ENCODE measurements at places on chromosomes 7 and 10. TPM values are rescaled to one million over a fixed set of nuclear protein-coding genes. Genes with fewer than 3 reads are reported as not detected.

HOXA3 gene
- 2.1 TPM for total RNA-seq

GRCh38 chr10:61911425-61911824, 9.9 kb downstream of the ARID5B start:
- DNase-seq, result no peak

DNA sequence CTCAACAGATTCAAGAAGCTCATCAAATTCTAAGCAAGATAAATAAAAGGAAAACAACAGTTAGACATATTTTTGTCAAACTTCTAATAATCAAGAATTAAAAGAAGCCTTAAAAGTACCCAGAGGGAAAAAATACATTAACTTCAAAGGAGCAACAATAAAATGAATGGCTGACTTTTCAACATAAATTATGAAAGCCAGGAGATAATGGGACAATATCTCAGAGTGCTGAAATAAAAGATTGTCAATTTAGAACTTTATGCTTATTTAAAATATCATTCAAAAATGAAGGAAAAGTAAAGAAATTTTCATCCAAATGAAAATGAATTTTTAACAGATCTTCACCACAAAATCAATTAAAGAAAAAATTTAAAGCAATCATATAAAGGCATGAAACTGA, 108.5 kb upstream of the IL6 start:
- DNase-seq, result no peak

CDC14C gene
- not detected for total RNA-seq

DNA sequence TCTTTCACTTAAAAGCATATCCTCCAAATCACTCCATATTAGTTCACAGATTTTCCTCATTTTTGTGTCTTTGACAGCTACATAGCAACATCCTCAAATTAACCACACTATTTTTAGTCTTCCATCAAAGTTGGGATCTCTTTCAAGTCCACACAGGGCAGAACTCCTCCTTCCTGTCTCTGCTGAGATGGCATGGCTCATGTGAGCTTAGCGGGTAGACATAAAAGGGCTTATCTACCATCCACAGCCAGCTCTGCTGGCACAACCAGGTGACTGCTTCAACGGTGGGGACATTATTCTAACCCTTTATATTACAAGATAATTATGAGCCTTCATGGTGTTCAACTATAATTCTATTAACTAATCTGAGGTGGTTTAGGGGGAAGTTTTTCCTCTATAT, 35.5 kb downstream of the ICA1 start:
- DNase-seq, result no peak

- DNase-seq, result peak; percentile 63
Observed at GRCh38 chr7:74535951-74536356, 82.2 kb downstream of the GTF2IRD1 start.

DNA sequence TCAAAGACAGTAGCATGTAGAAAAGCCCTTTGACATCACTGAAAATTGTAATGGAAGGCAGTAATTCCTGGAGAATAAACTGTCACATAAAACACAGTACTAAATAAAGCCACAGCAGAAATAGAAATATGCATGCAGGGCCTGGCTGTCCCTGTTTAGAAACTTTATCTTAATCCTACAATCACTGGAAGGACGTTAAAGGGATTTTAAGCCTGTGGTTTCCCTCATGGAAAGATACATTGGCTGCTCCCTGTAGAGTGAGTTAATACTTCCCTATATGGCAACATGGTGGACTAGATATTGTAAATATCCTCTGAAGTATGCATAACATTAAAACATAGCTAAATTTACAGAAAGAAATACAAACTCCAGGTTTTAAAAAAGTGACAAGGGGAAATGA, 1334.9 kb upstream of the CELF2 start:
- no peak for DNase-seq

DNA sequence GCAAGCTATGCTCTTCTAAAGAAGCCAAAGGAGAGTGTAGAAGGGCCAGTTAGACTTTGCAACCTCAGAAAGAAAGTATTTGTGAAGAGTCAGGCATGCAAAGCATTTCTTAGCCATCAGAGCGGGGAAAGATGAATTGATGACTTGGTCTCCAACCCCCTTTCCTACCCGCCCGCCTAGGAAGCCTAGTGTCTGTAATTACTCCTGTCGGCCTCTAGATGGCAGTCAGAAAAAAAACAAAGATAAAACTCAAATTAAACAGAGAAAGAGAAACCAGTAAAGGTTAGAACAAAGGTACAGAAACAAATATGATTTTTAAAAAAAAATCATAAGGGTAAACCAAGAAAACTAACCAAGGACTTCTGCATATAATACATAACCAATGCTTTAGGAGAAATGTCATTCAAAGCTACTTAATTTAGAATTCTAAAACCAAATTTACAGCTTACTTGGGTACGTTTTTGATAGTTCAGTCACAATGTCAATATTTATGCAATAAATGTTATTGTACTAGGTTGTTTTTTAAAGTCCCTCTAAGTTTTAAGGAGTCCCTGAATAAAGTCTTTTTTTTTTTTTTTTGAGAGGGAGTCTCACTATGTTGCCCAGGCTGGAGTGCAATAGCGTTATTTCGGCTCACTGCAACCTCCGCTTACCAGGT, 97.6 kb downstream of the LYZL1 start:
- DNase-seq, result peak; percentile 44

DNA sequence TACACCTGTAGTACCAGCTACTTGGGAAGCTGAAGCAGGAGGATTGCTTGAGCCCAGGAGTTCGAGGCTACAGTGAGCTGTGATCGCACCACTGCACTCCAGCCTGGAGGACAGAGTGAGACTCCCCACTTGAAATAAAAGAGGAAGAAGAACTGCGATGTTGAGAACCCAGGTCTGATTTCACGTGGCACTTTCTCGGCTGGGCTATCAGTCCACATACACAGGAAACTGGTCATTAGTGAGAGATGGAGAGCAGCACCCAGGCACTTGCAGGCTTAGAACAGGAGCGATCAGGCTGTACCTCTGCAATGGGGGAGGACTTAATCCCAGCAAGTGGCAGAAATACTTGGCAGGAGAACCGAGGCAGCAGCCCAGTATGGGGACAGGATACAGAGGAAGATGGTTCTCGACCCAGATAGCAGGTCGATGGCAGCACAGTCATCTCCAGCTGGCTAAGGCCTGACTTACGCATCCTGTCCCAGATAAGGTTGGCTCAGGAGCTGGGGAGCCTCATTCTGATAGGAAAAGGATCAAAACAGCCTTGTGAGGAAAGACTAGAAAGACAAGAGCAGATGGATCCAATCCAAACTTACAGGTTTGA, 487.7 kb upstream of the AUTS2 start:
- DNase-seq, result no peak

DNA sequence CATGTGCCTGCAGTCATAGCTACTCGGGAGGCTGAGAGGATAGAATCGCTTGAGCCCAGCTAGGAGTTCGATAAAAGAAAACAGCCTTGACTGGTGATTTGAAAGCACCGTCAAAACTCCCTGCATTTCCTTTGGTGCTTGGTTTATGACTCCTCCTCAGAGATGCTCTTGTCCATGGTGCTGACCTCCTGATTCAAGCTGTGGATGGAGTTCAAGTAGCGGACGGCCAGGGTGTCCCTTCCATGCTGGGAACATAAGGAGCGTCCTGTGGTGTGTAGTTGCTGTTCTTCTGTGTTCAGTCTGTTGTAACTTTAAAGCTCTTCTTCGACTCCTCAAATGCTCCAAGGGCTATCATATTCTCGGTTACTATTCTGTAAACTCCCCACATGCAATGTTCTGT, 382.5 kb upstream of the KIAA1217 start:
- peak; percentile 13 for DNase-seq

PGAM2 gene
- total RNA-seq, result not detected

DNA sequence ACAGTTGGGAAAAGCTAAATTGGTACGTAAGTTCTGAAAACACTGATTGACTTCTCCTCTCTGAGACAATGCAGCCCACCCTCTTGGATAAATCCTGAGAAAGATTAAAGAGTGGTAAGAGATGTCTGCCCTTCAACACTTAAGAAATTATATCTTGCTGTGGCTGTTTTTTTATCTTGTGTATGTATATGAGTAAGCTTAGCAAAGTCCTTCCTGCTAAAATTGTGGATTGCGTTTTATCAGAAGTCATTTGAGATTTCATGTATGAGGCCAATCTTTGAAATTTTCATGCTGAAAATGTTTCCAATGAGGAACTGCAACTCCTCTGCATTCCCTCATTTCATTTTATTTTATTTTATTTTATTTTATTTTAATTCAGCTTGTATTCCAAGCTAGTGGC, 106.2 kb upstream of the INHBA start:
- no peak for DNase-seq

EN2 gene
- not detected for total RNA-seq

GRCh38 chr7:73701357-73701995, 18.0 kb downstream of the STX1A start:
- DNase-seq, result peak; percentile 54

DNA sequence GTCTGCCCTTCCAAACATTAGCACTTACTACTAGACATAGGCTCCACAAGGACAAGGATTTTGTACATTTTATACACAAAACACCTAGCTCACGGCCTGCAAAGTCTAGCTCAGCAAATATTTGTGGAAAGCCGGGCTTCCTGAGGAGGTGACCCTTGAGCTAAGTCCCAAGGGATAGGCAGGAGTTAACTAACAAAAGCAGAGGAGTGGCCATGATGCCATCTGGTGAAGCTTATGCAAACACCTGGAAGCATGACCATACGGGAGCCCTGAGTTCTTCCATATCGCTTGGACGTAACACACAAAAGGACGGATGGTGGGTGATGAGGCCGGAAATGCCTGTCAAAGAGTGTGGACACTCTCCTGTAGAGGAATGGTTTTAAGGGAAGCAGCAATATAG, 25.9 kb upstream of the YAE1 start:
- peak; percentile 83 for DNase-seq

DNA sequence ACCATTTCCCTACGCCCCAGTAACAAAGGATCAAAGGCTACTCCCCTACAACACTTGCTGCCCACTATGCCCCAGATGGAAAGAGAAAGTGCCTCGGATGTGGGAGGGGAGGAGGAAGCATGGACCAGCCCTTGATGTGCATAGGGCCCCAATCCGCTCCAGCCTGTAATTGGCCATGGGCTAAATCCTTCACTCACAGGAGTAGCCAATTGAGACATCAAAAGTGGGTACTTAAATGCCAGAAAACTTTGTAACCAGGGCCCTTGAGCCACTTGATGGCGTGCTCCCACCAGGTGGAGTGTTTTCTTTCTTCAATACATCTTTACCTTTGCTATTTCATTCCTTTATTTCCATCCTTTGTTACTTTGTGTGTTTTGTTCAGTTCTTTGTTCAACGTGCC, 500.5 kb upstream of the LRRN3 start:
- DNase-seq, result no peak
